ENCODE measurements at places on chromosomes 3 and 15.

GRCh38 chr15:90889313-90889730 lies 5.0 kb downstream of the FES start:
- no peak for DNase-seq

GRCh38 chr3:70020906-70021660 lies 21.6 kb downstream of the SAMMSON start:
- DNase-seq: no peak

DNA sequence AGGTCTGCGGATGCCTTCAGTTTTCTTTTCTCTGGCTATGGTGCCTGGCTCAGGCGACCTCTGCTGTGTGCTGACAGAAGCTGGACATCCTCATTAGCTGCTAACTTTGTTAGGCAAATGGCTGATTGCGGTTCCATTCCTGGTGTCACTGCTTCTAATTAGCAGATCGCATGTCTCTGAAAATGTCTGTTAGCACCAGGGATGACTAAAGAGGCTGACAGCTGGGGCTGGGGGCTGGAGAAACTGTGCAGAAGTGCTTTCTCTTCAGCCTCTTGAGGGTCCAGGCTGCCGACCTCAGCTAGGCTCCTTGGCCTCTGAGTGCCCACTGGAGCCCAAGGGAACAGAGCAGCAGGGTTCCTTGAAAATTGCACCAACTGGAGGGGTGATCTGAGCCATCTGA lies 39.3 kb downstream of the CHCHD6 start:
- DNase-seq: no peak

- DNase-seq: no peak
Measured at GRCh38 chr15:50435772-50436171, 11.6 kb downstream of the USP8 start.

- no peak for DNase-seq
Measured at GRCh38 chr15:45631776-45632175, 3.1 kb upstream of the SQOR start.

DNA sequence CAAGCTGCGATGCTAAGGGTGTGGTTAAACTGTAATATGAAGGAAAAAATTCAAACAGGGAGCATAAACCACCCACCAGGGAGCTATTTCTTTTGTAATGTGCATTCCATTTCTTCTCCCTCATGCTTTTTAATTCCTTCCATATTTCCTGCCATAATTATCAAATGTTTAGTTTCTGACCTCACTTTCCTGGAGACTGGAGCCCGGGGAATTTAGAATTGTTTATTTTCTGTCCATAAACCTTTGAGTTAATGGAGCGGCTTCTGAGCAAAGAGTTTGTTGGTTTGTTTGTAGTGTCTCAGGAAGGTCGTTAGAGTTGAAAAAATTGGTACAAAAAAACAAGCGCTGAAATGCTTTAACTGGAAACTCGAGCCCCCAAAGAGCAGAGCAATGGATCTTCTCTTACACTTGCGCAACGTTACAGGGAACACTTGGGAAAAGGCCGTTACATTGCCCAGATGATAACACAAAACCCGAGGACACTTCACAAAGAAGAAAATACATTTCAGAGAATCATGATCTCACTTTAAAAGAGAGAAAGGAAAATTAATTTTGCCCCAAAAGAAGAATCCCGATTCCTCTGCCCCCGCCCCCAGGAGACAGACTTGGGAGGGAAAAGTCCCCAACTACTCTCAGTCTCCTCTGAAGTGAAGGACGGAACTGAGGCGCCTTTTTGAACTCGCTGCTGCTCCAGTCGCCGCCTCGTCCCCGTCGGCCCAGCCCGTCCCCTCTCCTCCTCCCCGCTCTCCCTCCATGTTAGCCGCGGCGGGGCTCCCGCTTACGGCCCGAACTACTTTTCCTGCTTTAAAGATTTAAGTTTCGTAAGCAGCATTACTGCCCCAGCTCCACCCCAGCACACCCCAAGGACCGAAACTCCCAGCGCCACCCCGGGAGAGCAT lies 842 bp downstream of the FSTL1 start:
- peak; percentile 23 for DNase-seq

- DNase-seq: no peak
Measured at GRCh38 chr3:172305552-172305951, 142.7 kb downstream of the GHSR start.

GRCh38 chr3:109819734-109820133 lies 482.4 kb upstream of the DPPA4 start:
- no peak for DNase-seq

DNA sequence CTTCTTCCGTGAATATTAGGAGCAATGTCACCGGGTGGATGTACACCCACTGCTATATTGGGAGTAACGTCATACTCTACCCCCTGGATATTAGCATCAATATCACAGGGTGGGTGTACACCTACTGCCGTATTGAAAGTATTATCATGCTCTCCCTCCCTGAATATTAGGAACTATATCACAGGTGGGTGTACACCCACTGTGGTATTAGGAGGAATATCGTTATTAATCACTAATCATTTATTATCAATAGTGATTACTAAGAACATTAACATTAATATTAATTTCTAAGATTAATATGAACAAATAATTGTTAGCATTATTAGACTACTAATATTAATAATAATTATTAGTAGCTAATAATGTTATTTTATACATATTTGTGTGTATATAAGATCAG lies 21.4 kb upstream of the BMF start:
- no peak for DNase-seq

GRCh38 chr3:3084890-3085289 lies 25.3 kb downstream of the IL5RA start:
- DNase-seq: no peak

- DNase-seq: no peak
Measured at GRCh38 chr15:46386356-46386755, 751.5 kb downstream of the SQOR start.

DNA sequence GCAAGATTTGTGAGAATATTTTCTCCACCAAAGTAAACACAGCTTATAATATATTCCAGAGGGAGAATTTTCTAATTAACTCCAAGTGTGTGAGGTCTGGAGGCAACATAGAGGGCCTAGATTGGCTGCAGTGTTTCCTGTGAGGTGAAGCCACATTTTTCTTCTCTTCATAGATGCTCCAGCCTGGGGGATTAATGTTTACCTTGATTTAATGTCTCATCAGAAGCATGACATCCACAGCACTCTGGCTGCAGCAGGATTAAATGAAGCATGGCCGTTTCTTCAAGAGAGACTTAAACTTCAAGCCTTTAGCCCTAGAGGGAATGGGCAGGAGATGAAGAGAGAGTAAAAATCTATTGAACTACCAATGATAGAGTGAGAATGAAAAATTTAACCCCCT lies 137.9 kb upstream of the ZBTB20 start:
- DNase-seq: no peak
